ENCODE measurements at places on chromosomes 3 and 15. TPM values are rescaled to one million over a fixed set of nuclear protein-coding genes. Genes with fewer than 3 reads are reported as not detected.

DNA sequence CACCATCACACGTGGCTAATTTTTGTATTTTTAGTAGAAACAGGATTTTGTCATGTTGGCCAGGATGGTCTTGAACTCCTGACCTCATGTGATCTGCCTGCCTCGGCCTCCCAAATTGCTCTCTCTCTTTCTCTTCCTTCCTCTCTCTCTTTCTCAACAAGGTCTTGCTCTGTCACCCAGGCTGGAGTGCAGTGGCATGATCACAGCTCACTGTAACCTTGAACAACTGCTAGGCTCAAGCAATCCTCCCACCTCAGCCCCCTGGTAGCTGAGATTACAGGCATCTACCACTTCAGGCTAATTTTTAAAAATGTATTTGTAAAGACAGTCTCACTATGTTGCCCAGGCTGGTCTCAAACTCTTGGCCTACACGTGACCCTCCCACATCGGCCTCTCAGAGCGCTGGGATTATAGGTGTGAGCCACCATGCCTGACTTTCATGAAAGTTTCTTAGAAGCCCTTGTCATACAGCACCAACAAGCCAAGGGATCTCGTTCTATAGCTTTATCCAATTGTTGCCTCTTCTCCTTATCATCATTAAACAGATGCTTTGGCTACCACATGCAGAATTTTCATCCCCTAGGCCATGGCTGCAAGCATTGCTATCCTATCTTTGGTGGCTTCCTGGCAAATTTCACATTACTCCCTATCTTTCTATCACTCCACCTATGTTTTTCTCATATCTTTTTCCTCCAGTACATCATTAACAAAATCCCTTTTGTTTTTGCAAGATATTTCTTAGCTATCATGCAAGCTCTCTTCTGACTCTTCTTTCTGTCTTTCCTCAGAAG lies 5.7 kb downstream of the CCDC32 start:
- DNase-seq, result no peak

Gene C3orf33
- total RNA-seq, result 17.9 TPM

GRCh38 chr3:72008226-72008996 lies 223.5 kb upstream of the PROK2 start:
- DNase-seq, result no peak

DNA sequence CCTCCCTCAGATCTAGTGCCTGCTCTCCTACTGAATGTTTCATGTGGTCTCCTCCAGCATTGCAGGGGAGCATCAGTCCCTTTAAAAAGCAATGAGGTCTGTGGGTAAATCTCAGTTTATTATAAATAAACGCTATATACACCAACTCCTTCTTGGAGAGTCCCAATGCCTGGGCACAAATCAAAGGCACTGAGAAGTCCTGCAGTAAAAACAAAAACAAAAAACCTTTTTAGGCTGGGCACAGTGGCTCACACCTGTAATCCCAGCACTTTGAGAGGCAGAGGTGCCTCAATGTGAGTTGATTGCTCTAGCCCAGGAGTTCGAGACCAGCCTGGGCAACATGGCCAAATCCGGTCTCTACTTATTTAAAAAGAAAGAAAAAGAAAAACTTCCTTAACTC lies 45.0 kb downstream of the ACAN start:
- DNase-seq, result no peak

GRCh38 chr3:157373783-157374182 lies 62.9 kb upstream of the PTX3 start:
- DNase-seq, result no peak

GRCh38 chr3:134258761-134259347 lies 8.2 kb upstream of the RYK start:
- DNase-seq, result no peak

DNA sequence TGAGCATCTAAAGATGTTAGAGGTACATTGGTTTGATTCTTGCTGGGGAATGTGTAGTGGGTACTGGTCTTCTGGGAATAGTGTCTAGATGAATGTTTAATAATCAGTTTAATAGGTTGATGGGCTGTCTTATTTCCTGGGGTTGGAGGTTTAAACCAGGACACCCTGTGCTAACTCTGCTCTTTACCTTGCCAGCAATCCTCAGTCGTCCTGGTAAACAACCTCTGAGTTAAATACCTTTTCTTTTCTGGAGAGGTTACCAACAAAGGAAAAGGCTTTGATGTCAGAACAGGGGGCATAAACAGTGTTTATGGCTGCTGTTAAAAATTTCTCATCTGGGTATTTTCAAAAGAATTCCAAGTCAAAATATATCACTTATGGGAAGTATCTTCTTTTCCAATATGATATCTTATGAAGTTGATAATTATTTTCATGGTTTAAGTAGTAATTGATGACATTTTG lies 23.5 kb downstream of the MITF start:
- no peak for DNase-seq

- DNase-seq, result no peak
Measured at GRCh38 chr15:45635191-45635638, 386 bp downstream of the SQOR start.

Gene TIMP4
- total RNA-seq, result 3.3 TPM

- no peak for DNase-seq
Measured at GRCh38 chr3:39011191-39011736, 40.5 kb downstream of the SCN11A start.

- no peak for DNase-seq
Measured at GRCh38 chr15:70101459-70102113, 3.9 kb upstream of the TLE3 start.

Gene CCDC80
- 2.9 TPM for total RNA-seq

GRCh38 chr3:70748593-70748992 lies 436.2 kb upstream of the MDFIC2 start:
- no peak for DNase-seq

Gene NR2E3
- not detected for total RNA-seq

DNA sequence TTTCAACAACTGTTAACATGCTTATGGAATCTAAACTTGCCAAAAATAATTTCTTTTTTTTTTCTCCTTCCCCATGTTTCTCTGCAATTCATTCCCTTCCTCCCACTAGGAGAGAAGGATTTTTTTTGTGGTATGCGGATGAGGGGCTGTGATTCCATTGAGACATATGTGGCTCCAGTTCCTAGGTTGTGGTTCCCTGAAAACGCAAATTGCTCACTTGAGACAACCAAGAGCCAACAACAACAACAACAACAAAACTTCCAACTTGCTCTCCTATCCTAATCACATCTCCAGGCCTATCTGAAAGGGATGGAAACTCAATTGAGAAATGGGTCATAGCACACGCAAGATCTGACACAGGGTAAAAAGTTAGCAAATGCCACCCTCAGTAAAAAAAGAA lies 406.5 kb upstream of the TGFBR2 start:
- DNase-seq, result no peak

Gene DNAJB8
- total RNA-seq, result not detected

DNA sequence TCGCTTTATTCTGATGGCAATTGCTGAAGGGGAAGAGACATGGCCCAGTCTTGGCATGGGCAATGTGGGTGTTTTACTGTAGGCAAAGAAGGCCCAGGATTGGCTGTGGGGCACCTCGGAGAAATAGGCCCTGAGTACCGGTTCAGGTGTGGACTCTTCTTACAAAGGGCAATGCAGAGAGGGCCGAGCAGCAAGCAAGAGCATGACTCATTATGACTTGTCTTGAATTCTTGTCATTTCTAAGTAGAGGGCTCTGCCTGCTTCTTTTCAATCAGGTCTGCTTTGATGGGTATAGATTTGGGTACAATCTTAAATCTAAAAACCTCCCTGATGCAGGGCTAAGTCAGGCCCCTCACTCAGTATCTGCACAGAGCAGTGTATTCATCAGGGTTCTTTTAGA lies 14.8 kb upstream of the BUB1B start:
- no peak for DNase-seq

Gene NPAP1
- 0.41 TPM for total RNA-seq

DNA sequence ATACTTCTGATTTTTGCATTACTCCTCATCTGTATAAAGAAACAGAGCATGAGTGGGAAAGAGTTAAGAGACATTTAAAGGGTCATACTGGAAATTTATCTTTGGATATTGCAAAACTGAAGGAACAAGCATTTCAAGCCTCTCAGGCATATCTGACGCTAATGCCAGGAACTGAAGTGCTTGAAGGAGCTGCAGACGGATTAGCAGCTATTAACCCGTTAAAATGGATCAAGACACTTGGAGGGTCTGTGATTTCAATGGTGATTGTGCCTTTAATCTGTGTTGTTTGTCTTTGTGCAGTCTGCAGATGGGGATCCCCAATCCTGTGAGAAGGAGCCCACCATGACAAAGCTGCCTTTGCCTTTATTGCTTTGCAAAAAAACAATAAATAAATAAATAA lies 202.5 kb upstream of the UBE3A start:
- no peak for DNase-seq

GRCh38 chr3:131786386-131786785 lies 248.4 kb downstream of the CPNE4 start:
- DNase-seq, result no peak

DNA sequence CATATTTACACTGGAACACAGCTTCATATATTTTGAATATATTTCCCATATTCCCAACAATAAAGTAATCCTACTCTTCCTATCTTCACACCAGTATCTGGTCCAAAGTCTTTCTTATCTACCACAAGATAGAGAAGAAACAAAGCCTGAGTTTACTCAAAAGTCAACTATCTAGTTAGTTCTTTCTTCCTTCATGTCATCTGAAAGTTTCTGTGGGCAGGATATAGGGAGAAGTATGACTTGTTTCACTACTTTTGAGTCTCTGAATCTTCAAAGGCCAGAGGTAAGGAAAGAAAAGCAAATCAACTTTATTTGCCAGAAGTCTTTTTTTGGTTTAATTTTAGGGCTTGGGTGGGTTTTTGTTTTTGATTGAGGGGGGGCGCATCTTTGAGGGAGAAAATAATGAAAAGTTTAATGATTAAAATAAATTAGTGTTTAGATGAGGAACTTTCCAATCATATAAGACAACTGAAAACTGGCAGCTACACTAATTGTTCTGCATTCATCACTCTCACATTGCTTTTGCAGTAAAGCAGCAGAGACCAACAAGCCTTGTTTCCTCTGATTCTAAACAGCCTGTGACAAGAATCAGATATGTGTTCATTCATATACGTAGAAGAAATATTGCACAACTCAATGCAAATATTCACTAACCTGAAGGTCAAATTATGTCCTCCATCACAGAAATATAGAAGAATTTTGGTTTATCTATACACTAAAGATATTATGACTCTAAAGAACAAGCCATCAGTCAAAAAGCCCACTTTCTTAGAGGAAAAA lies 421.4 kb downstream of the SHQ1 start:
- DNase-seq, result no peak

DNA sequence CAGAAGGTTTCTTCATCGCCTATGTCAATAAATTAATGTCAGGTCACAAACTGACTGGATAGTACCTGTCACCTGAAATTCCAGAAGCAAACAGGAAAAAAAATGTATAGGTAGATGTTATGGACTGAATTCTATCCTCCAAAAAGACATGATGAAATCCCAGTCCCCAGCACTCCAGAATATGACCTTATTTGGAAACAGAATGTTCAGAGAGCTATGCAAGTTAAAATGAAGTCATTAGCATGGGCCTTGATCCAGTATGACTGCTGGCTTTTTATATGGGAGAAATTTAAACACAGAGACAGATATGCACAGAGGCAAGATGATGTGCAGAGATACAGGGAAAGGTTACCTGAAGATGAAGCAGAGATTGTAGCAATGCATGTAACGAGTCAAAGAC lies 953.4 kb downstream of the ZPLD1 start:
- no peak for DNase-seq

Gene P2RY1
- total RNA-seq, result 33.8 TPM

- no peak for DNase-seq
Measured at GRCh38 chr3:69357196-69357595, 28.7 kb downstream of the FRMD4B start.

DNA sequence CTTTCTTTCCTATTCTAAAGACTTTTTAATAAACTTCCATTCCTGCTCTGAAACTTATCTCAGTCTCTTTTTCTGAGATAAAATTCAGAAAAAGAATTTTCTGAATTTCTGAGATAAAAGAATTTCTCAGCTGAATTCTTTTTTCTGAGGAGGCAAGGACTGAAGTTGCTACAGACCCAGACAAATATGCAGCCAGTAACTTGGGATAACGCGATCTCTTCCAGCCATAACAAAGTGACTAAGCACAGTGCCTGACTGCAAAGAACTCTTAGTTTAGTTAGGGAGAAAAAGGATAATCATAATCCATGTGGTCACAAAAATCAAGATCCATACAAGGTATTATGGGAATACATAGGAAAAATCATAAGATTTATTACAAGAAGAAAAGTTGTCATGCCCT lies 222.0 kb upstream of the GAP43 start:
- DNase-seq, result no peak

- no peak for DNase-seq
Measured at GRCh38 chr15:51641490-51642130, 19.0 kb upstream of the DMXL2 start.

Gene DZIP1L
- total RNA-seq, result 4.5 TPM

DNA sequence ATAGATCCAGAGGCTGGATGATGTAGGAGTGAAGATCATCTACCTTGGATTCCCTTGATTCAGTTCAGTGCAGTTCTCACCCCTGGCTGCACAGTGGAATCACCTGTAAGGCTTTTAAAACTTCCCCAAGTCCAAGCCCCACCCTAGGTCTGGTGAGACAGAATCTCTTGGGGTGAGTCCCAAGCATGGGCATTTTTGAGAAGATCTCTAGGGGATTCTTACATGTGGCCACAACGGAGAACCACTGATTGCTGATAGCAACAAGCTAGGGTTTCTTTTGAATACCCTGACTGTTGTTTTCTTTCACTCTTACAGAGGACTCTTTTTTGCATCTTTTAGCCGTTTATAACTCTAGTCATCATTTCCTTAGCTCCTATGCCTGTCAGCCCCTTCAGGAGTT lies 204.9 kb upstream of the RASGRP1 start:
- no peak for DNase-seq

- no peak for DNase-seq
Measured at GRCh38 chr3:27630885-27631284, 91.2 kb downstream of the EOMES start.

- DNase-seq, result no peak
Measured at GRCh38 chr15:75712668-75713337, at the start of gene CSPG4. TSS of gene CSPG4 (minus strand) at chr15:75712848. CDS start at chr15:75712755, 93 bp downstream.

Gene ASB14
- under 0.01 TPM for total RNA-seq

DNA sequence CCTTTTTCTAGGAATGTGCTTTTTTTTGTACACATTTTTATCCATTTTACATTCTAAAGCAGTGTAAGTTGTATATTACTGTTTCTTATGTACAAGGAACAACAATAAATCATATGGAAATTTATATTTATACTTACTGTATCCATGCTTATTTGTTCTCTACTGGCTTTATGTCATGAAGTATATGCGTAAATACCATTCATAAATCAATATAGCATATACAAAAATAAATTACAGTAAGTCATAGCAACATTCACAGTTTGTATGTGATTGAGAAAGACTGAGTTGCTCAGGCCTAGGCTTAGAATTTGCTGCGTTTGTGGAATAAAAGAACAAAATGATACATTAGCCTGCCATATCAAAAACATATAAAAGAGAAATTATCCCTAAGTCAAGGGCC lies 16.5 kb downstream of the THBS1 start:
- no peak for DNase-seq
